ENCODE measurements at places on chromosomes 3 and 15. TPM values are rescaled to one million over a fixed set of nuclear protein-coding genes. Genes with fewer than 3 reads are reported as not detected.
A peak's percentile ranks its signal among the peaks of the same experiment; 100 is the strongest.

GRCh38 chr15:74750751-74751150, 2.1 kb downstream of the CYP1A2 start:
- peak; percentile 68 for DNase-seq

DNA sequence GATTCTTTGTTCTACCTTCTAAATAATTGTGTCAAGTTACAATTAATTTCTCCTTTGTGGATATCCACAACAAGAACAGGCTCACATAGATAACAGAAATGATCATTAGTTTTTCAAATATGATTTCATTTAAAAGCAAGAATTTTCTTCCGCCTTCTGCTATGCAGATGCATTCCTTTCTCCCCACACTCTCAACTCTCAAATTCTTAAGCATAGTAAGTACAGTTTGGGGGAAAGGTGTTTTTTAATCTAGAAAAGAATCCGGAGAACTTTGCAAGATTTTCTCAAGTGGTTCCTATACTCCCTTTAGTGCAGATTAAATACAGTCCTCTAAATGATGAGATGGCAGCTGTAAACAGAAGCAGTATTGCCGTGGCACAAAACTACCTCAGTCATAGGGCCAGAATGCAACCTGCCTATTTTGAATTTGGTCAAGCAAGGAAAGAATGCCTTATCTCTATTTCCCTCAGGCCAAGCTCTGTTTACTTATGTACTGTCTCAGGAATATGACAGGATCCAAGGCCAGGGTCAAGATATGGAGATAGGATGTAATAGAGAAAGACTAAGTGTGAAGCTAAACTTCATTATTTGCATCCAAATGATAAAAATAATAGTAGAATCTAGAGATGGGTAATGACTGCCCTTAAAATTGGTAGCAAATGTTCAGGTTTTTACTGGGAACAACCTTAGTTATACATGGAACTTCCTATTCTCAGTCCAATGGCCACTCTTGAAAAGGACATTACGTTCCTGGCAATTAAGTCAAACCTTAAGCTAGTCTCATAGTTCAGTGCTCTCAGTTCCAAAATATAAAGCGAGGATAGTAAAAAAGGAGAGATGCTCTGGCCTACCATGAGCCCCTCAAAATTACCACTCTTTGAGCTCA, 77.3 kb upstream of the PHLDB2 start:
- DNase-seq: no peak

Gene FAM43A
- 7.3 TPM for polyA plus RNA-seq

- DNase-seq: no peak
Observed at GRCh38 chr3:49257187-49257586, 19.8 kb downstream of the C3orf62 start.

GRCh38 chr3:65751123-65751700, 287.5 kb downstream of the MAGI1 start:
- DNase-seq: peak; percentile 30

- DNase-seq: no peak
Observed at GRCh38 chr3:185242642-185243041, 11.2 kb downstream of the EHHADH start.

GRCh38 chr15:65306551-65306950, 2.1 kb downstream of the RNU5B-1 start:
- no peak for DNase-seq

GRCh38 chr15:93040288-93041158, 48.5 kb downstream of the RGMA start:
- DNase-seq: no peak

Gene KCNAB1
- polyA plus RNA-seq: 2.6 TPM

- no peak for DNase-seq
Observed at GRCh38 chr15:55954862-55955605, 38.4 kb downstream of the NEDD4 start.

Gene RTP1
- polyA plus RNA-seq: not detected

DNA sequence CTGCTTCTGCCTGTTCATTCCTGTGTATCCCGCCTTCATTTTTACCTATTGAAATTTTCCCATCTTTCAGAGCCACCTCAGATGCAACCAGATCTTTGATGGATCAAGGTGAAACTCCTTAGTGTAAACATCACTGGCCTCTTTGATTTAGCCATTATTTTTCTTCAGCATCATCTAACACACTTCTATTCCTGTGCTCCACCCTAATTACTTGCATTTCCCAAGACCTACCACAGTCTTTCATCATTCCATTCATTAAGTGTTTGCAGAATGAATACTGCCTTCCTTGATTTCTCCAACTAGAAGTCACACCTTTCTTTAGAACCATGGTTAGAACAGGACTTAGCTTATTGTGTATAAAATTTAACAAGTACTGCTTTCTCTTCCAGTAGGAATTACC, 55.5 kb upstream of the SKIL start:
- DNase-seq: no peak

Gene PLA2G4D
- 0.07 TPM for polyA plus RNA-seq

- peak; percentile 36 for DNase-seq
Observed at GRCh38 chr3:17412950-17413530, 329.4 kb downstream of the TBC1D5 start.

- DNase-seq: no peak
Observed at GRCh38 chr3:13008155-13008995, 64.9 kb downstream of the IQSEC1 start.

GRCh38 chr3:47377186-47377585, 3.6 kb upstream of the PTPN23 start:
- no peak for DNase-seq
